D721Med (cell line): ENCODE measurements at places on chromosomes 6 and 20.

GRCh38 chr6:101399616-101400162, 6.2 kb downstream of the GRIK2 start:
- no peak for DNase-seq

GRCh38 chr6:105691081-105691480, 288.2 kb upstream of the PREP start:
- DNase-seq = no peak

GRCh38 chr6:83038246-83038645, 27.4 kb downstream of the UBE3D start:
- no peak for DNase-seq

DNA sequence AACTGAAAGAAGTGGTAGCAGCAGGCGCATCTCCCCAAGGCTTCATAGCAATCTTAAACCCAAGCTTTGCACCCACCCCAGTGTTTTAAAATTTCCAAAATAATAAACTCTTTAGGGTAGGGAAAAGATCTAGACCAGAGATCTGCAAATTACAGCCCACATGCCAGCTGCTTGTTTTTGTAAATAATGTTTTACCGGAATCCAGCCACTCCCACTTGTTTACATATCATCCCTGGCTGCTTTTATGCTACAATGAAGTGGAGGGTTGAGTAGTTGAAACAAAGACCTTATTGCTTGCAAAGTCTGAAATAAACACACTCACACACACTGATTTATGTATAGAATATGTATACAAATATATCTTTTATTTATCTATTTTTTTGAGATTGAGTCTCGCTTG, 30.0 kb downstream of the SLX4IP start:
- no peak for DNase-seq

GRCh38 chr6:165081944-165082532, 227.4 kb downstream of the C6orf118 start:
- no peak for DNase-seq

GRCh38 chr6:160085226-160085625, 36.4 kb upstream of the SLC22A1 start:
- no peak for DNase-seq

GRCh38 chr6:33802186-33802958, 1.4 kb downstream of the MLN start:
- DNase-seq = no peak

DNA sequence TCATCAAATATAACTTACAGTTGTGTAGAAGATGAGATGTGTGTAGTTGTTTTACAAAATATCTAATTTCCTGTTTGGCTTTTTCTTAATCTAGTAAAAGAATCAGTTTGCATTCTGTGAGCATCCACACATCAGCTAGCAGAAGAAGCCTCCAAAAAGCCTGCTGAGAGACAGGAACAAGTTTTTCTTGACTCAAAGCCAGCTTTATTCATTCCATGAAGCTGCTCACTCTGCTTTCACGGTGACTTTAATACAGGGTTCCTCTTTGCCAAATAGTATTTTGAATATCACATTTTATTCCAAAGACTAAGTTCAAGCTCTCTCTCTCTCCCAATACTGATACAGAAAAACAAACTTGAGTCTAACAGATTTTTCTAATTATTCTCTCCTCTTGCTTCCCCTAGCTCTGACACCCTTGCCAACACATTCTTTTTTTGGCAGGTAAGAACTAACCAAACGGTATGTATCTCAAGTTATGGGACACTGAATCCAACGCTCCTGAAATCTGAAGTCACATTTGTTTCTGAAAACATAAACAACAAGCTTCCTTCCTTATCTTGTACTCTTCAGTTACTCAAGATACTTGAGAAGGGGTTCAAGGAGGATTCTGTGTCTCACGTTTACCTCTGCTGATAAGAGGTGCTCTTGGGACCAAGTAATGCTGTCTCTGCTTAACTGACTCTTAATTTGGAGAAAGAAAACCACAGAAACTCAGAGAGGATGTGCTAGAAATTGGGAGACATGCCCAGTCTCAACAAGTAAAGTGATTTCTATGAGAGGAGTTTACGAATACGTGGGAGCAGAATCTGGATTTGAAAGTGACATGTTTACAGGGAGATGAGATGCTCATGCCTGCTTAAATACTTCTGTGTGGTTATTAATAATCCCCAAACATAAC, 184.2 kb upstream of the SPTLC3 start:
- no peak for DNase-seq

DNA sequence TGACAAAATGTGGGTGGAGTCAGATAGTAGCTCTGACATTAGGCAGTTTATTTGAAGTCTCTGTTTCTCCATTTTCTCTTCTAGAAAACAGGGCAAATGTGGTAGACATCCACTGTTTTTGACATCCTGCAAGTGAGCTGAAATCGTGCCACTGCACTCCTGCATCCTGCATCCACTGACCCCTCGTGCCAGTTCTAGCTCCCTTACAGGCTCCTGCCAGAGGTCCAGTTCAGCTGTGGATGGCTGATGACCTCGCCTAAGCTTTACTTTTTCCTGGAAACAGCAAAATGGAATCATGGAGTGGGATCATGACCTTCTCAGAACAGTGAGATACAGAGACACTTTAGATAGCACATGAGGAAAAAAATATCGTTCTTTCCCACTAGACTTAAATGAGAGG, 58.5 kb downstream of the TULP4 start:
- no peak for DNase-seq

- no peak for DNase-seq
Observed at GRCh38 chr6:65922049-65922448, 215.0 kb upstream of the EYS start.

DNA sequence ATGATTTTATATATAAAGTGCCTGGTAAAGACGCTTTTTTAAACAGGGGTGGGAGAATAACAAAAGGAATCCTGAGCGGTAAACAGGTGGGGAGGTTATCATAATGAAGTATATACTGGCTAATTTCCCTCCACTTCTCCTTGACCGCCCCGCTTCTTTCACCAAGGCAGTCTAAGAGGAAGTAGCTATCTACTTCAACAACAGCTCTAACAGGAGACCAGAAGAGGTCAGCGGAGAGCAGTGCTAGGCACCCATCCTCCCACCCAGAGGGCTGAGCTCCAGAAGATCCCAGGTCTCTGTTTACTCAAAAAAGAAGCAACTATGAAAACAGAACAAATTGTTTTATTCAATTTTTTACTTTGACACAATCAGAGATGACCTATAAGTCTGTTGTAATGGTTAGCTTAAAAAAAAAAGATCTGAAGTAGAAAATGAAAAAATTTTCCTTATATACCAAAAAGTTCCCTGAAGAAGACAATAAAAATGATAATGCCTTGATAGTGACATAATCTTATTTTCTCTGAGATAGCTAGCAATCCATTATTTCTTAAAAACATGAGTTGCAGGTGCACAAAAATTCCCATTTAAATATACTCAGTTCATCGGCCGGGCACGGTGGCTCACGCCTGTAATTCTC, 141.1 kb downstream of the PDSS2 start:
- DNase-seq = peak; percentile 27

- no peak for DNase-seq
Observed at GRCh38 chr6:10418862-10419748, 4.2 kb upstream of the TFAP2A start.

- DNase-seq = no peak
Observed at GRCh38 chr6:4554645-4555044, 221.6 kb upstream of the CDYL start.

- no peak for DNase-seq
Observed at GRCh38 chr20:40860487-40860902, 168.1 kb upstream of the TOP1 start.

DNA sequence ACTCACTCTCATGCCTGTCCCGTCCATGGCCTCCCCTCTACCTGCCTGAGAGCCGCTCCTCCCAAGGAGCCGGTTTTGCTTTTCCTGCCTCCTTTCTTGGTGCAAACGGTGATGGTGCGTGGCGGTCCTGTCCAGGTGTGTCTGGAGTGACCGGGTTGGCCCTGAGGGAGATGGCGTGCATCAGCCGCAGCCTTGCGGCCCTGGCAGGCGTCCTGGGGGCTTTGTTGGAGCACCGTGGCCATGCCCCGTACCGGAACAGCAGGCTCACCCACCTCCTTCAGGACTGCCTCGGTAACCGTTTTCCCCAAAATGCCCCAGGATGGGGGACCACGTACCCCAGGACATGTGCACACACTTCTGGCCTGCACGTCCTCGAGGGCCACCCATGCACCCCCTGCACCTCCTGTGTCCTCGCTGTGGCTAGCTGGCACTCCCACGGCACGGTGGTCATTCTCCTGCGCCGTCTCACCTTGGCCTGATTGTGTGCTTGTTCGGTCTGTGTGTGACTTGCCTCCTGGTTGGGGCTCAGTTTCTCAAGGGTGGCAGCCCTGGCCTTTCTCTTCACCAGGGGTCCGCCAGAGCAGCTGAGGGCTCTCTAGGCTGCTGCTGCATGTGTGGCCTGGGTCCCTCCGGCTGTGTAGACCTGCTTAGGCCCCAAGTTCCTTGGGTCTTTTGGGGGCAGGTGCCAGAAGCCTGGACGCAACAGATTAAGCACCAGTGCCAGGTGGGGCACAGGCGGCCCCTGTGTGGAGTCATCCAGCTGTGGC, 36.4 kb downstream of the FRMD1 start:
- no peak for DNase-seq

DNA sequence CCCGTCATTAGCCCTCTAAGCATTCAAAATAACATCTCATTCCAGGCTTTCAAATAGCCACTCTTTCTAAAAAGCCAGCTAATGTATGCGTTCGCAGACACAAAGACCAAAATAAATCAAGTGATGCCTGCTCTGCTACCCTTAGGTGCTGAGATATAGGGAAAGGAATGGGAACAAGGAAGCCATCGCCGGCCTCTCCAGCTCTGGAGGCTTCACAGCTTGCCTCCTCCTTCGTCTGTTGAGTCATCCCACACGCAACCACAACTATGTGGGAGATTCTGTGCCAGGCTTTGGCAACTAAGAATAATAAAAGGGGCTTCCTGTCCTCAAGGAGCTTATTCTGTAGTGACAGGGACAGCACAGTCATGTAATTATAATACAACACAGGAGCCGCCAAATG, 27.3 kb upstream of the SLC22A23 start:
- DNase-seq = no peak

DNA sequence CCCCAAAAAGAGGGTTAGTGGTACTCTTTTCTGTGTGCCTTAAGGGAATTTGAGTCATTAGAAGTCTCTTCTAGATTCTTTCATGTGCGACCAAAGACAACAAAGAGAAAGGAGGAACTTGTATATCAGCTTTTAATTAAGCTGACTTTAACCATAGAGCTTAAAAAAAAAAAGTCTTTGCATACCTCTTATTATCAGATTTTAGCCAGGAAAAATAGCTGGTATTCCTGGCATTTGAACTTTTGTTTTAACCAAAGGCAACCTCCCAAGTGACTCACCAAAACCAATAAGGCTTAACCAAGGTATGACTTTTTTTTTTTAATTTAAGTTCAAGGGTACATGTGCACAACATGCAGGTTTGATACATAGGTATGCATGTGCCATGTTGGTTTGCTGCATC, 375.0 kb downstream of the CDC5L start:
- no peak for DNase-seq

DNA sequence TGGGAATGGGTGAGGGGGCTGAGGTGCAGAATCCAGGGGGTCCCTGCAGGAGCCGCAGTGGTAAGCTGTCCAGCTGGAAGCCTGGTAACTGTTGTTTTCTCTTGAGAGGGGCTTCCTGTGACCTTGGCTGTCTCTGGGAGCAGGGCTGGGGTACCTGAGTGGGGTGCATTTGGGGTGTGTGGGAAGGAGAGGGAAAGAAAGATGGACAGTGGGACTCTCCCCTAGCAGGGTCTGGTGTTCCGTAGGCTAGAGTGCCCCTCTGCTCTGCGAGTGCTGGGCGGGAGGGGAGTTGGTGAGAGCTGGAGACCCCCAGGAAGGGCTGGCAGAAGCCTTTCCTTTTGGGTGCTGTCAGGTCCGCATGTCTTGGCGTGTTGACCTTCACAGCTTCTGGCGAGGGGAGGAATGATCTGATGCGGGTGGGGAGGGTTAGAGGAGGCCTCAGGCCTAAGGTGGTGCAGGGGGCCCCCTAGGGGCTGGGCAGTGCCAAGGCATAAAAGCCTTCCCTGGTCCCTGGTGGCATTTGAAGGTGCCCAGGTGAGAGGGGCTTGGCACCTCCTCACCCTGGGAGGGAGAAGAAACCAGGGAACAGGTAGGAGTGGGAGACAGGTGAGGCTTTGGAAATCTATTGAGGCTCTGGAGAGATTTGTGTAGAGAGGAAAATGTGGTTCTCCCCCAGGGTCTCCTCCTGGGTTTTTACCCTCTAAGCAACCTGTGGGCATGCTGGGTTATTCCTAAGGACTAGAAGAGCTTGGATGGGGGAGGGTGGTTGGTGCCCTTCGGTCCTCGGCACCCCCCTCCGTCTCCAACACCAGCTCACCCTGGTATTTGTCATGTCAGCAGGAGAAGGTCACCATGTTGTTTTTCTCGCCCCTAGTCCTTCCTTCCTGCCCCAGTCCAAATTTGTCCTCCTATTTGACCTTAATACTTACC, 3.3 kb downstream of the VEGFA start:
- peak; percentile 68 for DNase-seq

DNA sequence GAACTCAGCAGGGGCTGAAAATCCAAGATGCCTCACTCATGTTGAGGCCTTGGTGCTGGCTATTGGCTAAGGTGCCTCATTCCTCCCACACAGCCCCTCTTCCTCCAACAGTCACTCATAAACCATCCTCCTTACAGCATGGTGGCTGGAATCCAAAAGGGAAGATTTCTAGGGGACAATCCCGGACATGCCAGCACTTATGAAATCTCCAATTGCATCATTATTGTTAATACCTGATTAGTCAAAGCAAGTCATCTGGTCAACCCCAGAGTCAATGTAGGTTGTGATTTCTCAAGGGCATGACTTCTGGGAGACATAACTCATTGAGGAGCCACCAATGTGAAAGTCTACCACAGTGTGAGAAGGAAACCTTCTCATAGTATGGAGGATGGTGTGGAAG, 506.6 kb upstream of the NOX3 start:
- no peak for DNase-seq

DNA sequence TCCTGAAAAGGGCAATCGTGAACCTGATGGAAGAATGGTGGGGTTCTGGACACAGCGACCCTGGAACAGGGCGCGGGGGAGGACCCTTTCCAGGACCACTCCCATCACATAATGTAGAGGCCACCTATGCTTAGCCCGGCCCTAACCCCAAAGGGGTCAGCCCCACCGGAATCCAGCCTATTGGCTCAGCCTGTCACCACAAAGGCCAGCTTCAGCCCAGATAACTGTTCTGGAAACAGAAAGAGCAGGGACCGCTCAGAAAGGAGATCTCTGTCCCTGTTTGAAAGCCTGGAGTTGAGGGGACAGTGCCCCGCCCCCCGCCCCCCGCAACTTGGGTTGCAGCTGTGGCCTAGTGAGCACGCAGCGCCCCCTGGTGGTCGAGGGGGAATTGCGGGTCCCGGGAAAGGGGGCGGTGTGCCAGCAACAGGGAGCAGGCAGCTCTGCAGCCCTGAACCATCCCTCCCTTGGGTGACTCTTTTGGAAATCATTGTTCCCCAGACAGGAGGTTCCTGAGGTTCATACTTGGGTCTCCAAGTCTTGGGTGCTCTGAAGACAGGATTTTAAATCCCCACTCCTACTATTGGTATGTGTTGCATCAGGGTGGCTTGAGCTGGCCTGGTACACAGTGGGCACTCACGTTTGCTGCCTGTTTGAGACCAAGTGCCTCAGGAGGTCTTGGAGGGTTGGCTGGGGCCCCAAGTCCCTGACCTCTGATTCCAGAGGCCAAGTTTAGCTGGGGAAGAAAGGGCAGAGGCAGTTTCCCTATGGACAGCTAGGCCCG, 1.5 kb downstream of the SIGLEC1 start:
- peak; percentile 42 for DNase-seq
